ENCODE measurements at places on chromosomes 7 and 10.

DNA sequence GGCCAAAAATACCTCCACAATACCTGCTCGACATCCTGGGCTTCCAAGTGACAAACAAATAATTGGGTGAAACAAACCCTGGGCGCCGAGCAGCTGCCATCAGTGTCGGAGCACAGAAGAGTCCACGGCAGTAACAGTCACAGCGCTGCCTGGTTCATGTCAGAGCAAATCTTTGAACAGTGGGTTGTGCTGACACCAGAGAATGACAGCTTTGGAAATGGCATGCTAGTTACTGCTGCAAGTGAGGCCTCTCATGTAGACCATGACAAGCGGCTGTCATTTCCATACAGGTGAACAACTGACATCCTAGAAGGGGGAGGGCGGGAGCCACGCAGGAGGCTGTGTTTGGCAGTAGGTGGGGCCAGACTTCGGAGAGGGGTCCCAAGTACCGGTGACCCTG, 420.5 kb upstream of the GALNT17 start:
- no peak for DNase-seq

GRCh38 chr10:118412932-118413331, 70.8 kb upstream of the FAM204A start:
- DNase-seq = no peak

- DNase-seq = no peak
Observed at GRCh38 chr7:94571816-94572215, 62.2 kb downstream of the CASD1 start.

GRCh38 chr7:149317986-149318672, 56.1 kb downstream of the ZNF783 start:
- DNase-seq = peak; percentile 9

- no peak for DNase-seq
Observed at GRCh38 chr10:117551330-117552155, 9.0 kb downstream of the EMX2 start.

GRCh38 chr10:47165711-47166404, 134.1 kb upstream of the GDF10 start:
- peak; percentile 40 for DNase-seq

DNA sequence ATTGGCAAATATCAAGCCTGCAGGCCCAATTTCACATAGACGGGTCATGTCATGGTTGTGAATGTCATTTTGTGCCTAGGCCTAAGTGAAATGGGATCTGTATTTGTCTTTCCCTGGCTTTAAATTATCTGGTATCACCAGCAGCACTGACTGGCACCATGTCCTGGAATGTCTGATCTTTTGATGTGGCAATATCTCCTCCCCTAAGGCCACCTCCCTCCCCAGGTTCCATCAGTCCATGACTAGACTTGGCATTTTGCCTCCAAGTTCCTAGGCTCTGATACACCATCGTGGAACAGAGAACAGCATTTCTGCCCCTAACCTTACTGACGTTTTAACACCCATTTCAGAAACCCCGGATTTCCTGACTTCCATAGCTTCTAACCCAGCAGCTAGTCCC, 513.9 kb downstream of the GALNT17 start:
- DNase-seq = no peak

- DNase-seq = no peak
Observed at GRCh38 chr7:47489624-47490023, 92.3 kb downstream of the TNS3 start.

GRCh38 chr7:873367-874002, 2.9 kb upstream of the GET4 start:
- DNase-seq = peak; percentile 80

DNA sequence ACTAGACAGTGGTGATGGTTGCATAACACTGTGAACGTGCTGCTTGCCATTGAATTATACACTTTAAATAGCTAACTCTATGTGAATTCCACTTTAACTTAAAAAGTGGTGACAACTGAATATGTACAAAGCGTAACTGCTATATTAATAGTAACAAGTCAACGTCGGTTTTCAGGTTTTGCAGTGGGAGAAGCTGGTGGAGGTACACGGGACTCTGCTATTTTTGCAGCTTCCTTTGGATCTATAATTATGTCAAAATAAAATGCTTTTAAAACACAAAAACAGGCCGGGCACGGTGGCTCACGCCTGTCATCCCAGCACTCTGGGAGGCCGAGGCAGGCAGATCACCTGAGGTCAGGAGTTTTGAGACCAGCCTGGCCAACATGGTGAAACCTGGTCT, 21.0 kb downstream of the AP5Z1 start:
- no peak for DNase-seq

- no peak for DNase-seq
Observed at GRCh38 chr7:103031781-103032180, 42.8 kb downstream of the FBXL13 start.

DNA sequence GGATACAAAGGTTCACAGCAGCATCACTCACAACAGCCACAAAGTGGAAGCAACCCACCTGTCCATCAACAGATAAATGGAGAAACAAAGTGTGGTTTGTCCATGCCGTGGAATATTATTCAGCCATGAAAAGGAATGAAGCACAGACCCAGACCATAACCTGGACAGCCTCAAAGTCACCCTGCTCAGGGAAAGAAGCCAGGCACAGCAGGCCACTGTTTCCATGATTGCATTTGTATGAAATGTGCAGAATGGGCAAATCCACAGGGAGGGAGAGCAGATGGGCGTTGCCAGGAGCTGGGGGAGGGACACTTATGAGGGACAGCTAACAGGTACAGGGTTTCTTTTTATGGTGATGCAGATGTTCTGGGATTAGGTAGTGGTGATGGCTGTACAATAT, 30.3 kb downstream of the FOXL3 start:
- DNase-seq = no peak

- no peak for DNase-seq
Observed at GRCh38 chr10:92714152-92714845, 24.5 kb downstream of the HHEX start.

- DNase-seq = peak; percentile 32
Observed at GRCh38 chr7:94393246-94394108, 1.2 kb upstream of the COL1A2 start.

DNA sequence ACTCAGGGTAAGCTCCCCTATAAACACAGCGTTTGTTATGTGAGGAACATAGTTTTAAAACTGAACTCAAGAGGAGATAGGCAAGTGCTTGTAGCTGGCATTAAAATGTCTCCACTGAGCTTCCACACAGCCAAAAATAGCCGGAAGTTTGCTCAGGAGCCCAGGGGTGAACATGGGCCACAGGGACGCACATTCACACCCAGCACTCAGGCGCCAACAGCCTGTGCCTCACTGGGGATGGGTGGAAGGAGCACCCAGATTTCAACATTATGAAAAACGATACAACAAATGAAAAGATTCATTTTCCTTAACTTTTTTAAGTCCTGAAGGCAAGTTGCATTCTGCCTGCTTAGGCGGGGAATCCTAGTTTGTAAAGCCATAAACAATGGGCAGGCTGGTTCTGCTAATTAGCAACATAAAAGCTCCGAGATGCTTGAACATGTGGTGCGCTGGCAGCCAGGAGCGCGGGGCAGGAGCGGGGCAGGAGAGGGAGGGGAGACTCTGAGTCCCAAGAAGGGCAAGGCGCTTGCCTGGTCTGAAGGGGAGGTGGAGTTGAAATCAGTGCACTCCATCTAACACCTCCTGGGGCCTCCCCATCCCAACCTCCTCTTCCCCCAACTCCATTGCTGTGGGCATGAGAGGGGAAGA, 235.9 kb downstream of the COBL start:
- no peak for DNase-seq

DNA sequence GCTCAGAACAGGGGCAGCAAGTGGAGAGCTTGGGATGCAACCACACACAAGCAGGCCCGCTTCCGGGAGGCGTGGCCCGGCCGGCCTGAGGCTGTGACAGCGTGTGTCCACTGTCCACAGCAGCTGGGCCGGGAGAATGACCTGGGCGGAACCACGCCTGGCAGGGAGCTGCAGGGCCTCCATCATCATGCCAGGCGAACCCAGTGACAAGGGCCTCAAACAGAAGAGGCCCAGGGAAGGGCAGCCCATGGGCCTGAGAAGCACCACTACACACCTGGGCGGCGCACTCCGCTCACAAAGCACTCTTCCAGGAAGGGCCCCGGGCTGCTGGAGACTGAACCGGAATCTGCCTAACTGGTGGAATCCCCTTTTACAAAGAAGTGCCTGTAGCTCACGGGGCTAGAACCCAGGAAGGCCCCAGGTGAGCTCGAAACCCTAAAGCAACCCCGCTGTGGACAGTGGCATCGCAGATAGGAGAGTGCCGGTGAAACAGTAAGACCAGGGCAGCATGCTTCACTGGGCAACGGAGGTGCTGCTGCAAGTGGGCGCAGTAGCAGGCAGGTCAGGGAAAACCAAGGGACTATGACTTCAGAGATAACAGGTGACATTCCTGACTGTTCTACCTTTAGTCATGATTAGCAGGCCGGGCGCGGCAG, 66.0 kb downstream of the MAD1L1 start:
- DNase-seq = no peak

GRCh38 chr10:133049639-133050038, 38.1 kb upstream of the ADGRA1 start:
- no peak for DNase-seq

GRCh38 chr10:69237528-69238159, 17.5 kb downstream of the HKDC1 start:
- peak; percentile 48 for DNase-seq

DNA sequence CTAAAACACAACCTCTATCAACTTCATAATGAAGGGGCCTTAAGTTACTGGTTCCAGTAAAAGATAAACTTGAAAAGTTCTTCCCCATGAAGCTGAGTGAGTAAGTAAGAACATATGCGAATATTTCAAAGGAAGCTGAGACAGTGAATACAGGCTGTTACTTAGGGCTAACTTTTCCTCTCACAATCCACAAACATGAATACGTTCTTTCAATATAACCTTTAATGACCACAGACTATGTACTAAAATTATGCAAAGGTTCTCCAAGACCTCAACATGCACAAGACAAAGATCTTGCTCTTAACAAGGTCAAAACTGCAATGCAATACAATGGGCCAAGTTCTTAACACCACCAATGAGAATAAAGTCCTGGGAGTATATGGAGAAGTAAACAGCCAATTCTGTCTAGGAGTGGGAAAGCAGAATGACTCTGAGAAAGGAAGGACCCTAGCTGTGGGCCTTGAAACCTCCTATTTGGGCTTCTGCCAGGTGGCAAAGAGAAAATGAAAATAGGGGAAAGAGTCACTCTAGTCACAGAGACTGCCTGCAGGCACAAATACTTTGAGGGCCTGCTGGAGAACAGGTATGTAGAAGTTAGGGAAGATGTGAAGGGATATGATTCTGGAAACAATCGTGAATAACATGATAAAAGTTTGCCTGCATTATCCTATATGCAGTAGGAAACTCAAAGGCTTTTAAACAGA, 43.7 kb downstream of the OSBPL3 start:
- DNase-seq = peak; percentile 67

GRCh38 chr10:7460006-7460405, 49.2 kb upstream of the SFMBT2 start:
- DNase-seq = no peak

GRCh38 chr7:144379776-144380384, 23.6 kb downstream of the NOBOX start:
- no peak for DNase-seq

DNA sequence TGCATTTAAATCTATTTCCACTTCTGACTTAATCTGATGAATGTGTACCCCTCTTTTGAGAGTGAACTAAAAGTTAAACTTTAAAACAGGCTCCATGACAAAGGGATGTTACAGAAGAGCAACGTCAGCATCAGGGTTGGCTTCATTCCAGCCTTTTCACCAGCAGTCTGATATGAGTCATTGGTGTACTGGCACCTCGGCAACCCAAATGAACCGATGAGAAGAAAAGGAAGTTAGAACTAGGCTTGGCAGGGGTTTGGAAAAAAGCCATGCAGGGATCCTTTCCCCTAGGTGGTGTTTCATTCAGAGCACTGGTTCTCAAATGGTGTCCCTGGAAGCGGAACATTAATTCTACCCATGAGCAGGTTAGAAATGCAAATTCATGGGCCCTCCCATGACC, 53.6 kb downstream of the SEC61G start:
- peak; percentile 5 for DNase-seq

DNA sequence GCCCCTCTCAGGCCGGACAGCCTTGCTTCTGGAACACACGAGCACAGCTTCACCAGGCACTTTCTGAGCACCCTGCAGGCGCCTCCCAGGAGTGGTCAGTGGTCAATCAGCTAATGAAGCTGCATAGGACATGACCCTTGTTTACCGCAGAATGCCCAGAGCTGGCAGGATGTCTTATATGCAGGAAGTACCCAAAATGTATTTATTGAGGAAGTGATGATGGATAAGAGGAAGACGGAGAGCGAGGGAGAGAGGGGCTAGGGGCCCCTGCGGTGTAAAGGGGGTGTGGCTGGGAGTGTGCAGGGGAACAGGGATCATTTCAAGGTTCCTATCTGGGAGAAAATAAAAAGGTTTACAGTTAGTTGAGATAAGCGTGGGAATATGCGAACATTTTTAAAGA, 3.3 kb downstream of the CYP2E1 start:
- no peak for DNase-seq

DNA sequence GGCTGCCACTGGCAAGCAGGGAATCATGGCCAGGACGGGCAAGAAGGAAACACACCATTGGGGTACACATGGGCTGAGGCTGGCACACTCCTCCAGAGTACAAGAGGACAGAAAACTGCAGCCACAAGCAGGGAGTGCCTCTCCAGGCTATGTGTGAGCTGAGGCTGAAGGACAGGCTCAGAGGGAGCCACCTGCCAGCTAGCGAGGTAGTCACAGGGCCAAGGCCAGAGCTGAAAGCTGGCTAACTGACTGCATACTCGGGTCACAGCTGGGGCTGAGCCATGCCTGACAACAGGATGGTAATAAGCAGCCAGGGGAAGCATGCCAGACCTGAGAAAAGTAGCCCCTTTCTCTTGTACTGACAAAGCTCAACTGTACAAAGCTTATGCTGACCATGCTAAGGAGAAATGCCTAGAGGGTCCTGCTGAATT, 52.0 kb downstream of the KIF5B start:
- no peak for DNase-seq

DNA sequence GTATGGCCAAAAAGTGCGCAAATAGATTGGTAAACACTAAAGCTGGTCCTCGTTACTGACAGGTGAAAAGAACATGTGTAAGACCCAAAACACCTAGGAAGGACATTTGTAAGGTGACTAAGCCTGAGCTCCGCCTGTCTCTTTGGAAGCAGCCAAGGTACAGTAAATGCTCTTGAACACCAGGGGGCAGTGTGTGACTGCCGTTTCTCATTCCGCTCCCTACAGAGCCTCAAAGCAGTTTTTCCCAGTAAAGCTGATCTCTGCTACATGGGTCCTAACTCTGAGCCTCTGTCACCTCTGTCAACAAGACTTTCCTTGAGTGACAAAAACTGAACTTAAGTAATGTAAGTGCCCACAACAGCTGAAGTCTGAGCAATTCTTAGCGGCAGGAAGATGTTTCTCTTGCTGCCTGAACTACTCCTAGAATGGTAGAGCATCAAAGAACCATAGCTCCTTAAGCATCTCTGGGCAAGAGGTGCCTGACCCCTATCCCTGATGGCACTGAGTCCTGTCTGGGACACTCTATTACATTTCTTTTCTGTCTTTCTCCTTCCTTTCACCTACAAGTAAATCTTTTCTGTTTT, 238.0 kb upstream of the INHBA start:
- DNase-seq = peak; percentile 71

Data from amniotic epithelial cell (primary cell).